ENCODE measurements at places on chromosomes 11 and 22. TPM values are rescaled to one million over a fixed set of nuclear protein-coding genes. Genes with fewer than 3 reads are reported as not detected.

The OR5P2 gene
- not detected for total RNA-seq

The MRGPRF gene
- total RNA-seq: 4.7 TPM

The MFNG gene
- total RNA-seq: 3.0 TPM

The MIAT gene
- total RNA-seq: 1.0 TPM

The TSKU gene
- 32.7 TPM for total RNA-seq

The PHLDA2 gene
- total RNA-seq: 4.2 TPM

The NXPE1 gene
- total RNA-seq: not detected

The PTPN5 gene
- total RNA-seq: 0.26 TPM

The OR52R1 gene
- total RNA-seq: not detected

The SMC1B gene
- total RNA-seq: not detected

The IGSF22 gene
- total RNA-seq: not detected

- peak; percentile 54 for DNase-seq
Observed at GRCh38 chr22:26894766-26895485, 237.5 kb downstream of the MIAT start.

- no peak for DNase-seq
Observed at GRCh38 chr11:133563505-133564025, 31.3 kb upstream of the OPCML start.

DNA sequence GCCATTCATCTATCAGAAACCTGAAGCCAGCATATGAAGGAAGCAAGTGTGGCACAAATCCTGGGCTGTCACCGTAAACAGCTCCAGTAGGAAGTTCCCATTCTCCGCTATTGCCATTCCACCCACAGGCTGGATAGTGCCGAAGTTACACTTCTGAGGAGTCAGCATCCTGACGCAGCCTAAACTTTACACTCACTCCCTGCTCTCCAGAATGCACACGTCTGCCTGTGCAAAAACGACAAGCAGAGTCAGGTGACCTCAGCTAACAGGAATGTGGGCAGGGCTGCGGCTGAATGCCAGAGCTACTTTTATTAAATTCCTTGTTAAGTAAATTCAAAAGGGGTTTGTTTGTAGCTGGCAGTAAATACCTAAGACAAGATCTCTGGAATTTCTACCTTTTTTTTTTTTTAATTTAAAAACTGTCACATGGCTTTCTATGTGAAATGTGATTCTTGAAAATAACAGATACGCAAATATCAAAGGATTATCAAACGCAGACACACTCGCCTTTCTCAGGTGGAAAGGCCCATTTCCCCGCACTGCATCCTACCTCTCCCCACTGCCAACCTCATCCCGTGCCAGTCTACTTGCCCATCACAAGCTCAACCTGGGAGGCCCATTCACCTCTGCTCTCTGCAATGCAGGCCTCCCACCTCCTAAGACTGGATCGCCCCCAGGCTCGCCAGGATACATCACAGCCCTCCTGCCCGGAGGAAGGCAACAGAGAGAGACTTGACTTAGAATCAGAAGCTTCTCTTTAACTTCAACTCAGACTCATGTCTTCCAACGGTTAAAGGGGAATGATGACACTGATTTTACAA is 33.5 kb downstream of the NFRKB start:
- peak; percentile 76 for DNase-seq

DNA sequence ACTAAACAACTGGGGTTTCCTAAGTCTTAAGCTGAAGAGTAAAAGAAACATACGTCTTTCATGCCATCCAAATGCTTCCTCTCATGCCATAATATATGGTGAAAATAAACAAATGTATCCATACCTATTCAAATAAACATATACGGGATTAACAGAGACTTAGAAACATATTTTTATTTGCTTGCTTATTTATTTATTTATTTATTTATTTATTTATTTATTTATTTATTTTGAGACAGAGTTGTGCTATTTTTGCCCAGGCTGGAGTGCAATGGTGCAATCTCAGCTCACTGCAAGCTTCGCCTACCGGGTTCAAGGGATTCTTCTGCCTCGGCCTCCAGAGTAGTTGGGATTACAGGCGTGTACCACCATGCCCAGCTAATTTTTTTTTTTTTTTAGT is 291.6 kb upstream of the CNTN5 start:
- DNase-seq: no peak

- no peak for DNase-seq
Observed at GRCh38 chr22:20516399-20516798, 9.0 kb downstream of the MED15 start.

DNA sequence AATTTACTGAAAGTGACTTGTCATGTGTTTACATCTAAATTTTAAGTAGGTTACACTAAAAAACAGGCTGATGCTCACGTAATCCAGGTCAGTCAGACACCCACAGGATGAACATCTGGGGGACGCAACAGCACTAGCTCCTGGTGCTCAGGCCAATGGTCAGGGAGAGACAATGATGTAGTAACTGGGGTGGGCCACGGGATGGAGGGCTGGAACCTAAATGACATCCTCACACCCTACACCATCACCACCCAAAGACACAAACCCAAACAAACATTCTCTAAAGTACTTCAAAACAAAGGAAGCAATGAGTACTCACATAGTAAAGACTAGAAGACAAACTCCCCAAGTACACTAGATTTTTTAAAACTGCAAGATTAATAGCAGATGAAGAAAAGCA is 53.5 kb upstream of the SLC25A1 start:
- no peak for DNase-seq

DNA sequence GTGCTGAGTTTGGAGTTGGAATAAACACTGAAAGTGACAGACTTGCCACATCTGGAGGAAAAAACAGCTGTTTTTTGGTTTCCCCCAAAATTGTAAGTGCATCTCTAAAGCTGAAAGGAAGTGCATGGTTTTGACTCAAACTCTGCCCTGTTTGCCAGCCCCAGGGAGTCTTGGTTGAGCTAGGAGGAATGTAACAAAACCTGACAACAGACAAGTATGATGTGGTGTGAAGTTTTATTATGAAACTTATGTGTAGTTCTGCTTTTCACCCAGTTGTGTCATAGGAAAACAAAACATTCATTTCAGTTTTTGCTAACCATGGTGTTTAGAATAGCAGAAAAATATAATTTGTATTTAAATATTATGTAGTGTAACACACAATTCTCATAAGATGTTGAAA is 31.7 kb upstream of the PDE3B start:
- no peak for DNase-seq

DNA sequence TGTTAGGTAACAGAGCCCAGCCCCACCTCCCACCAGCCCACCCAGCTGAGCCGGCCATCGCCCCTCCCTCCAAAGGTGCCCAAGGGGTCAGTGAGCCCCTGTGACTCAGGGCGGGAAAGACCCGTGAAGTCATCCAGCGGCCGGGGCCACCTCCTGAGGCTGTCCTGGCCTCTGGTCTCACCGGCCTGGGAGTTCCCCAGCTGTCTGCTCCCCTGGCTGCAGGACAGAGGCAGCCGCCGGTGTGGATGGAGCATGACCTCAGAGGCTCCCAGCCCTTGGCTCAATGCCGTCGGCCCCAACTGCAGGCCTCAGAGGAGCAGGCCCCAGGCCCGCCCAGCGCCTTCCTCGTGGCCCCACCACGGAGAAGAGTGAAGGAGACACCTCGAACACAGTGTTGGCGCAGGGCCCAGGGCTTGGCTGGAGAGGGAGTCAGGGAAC is 28.7 kb downstream of the RPL3 start:
- peak; percentile 96 for DNase-seq

DNA sequence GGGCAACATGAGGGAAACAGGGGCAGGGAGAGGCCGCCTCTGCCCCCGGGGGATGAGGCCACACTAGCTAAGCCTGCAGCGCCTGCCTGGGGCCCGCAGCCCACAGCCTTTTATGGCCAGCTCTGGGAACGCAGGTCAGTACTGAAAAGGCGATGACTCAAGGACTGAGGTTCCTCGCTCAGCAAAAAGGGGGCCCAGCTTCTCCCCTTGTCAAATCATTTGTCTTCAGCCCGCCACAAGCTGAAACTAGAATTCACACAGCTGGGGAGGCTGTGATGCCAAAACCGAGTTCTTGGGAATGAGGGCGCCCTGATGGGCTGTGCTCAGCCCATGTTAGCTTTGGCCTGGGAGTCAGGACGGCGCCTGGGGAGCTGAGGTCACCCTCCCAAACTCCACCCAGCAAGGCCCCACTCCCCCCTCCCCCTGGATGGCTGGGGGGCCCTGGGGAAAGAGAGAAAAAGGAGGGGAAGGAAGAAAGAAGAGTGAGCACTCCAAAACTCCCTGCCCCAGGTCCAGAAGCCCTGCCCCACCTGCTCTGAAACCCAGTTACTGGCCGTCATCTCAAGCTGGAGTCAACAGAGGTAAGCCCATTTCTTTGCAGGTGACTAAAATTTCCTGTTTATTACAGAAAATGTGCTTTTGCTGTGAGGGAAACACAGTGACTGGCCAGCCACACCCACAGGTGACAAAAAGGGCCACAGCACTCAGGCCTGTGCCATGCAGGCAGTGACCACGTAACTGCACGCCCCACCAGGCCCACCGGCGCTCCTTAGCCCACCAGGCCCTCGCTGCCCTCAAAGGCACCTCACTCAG is 13.7 kb downstream of the EHD1 start:
- no peak for DNase-seq

GRCh38 chr11:102727890-102728289 is 3.1 kb upstream of the MMP8 start:
- DNase-seq: no peak

DNA sequence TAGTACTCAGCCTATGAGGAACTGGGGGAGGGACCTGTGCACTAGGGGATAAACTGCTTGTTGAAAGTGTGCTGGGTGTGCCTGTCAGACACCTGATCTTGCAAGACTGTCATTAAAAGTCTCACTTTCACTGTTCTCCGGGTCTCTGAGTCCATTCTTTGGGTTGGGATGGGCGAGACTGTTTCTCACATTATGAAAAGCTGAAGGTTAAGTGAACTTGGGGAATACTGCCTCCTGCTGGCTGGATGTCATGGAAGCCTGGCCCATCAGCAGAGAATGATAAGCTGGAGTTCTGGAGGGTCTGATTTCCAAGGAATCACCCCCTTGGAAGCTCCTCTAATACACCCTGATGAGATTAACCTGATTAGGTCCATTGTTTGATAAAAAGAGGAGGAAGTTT is 9.0 kb upstream of the VPREB1 start:
- DNase-seq: peak; percentile 68

DNA sequence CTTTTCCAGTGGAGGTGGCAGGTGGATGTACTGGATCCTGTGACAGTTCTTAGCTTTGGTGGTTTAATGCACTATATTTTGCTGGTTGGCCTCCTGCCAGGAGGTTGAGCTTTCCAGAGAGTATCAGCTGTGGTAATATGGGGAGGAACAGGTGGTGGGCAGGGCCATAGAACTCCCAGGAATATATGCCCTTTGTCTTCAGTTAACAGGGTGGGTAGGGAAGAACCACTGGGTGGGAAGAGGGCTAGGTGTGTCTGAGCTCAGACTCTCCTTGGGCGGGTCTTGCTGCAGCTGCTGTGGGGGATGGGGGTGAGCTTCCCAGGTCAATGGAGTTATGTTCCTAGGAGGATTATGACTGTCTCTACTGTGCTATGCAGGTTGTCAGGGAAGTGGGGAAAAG is 203.8 kb downstream of the DLG2 start:
- no peak for DNase-seq

DNA sequence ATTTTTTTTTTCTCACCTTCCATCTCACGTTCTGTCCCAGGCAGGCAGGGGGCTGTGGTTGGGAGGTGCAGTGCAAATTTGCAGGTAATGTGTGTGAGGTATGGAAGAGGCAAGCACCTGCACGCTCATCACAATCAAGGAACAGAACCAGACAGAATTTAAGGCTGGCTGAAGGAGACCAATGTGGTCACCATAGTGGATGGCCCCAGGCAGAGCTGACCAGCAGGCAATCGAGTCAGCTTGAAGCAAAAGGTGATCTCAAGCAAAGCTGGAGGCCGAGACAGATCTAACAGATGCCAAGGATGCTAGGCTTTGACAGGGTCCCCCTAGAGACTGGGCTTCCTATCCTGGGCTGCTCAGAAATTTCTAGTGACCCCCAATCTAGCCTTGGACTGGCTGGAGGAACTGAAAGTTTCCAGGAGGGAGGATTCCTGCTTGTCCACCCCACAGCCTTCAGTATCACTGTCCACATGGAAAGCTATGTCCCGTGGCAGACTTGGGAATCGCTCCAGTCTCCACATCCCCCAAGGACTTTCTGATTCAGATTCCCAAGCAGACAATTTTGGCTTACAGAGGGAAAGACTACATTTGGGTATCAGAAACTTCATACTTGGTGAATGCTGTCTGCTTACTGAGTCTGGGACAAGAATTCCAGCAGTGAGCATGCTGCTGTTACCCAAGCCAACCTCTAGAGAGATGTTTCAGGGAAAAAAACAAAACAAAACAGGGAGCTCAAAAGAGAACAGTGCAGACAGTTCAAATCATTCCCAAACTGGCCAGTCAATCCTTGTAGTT is 9.0 kb upstream of the MICAL3 start:
- DNase-seq: no peak

GRCh38 chr11:121563900-121564822 is 111.4 kb upstream of the SORL1-AS1 start:
- no peak for DNase-seq

DNA sequence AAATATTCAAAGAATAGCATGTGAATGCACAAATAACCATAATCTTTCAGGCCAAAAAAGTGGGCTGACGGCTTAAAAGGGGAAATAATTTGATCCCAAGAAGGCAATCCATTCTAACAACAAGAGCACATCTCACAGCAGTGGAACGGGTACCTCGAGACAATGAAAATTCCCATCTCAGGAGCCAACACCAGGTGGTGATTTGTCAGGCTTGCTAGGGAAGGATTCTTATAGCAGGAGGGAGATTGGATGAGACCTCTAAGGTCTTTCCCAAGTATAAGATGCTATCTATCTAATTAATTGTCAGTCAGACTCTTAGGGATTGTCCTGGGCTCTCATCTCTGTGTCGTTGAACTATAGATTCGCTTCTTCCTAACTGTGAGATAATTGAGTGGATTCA is 284.0 kb downstream of the ETS1 start:
- no peak for DNase-seq

GRCh38 chr22:30425616-30426387 is at the start of gene MTFP1:
Gene MTFP1 (plus strand): TSS chr22:30425768. CDS start chr22:30425880, 112 bp downstream.
- peak; percentile 55 for DNase-seq

- DNase-seq: no peak
Observed at GRCh38 chr11:95659088-95659487, 130.5 kb downstream of the FAM76B start.

GRCh38 chr11:100705447-100705846 is 18.4 kb downstream of the ARHGAP42 start:
- no peak for DNase-seq

DNA sequence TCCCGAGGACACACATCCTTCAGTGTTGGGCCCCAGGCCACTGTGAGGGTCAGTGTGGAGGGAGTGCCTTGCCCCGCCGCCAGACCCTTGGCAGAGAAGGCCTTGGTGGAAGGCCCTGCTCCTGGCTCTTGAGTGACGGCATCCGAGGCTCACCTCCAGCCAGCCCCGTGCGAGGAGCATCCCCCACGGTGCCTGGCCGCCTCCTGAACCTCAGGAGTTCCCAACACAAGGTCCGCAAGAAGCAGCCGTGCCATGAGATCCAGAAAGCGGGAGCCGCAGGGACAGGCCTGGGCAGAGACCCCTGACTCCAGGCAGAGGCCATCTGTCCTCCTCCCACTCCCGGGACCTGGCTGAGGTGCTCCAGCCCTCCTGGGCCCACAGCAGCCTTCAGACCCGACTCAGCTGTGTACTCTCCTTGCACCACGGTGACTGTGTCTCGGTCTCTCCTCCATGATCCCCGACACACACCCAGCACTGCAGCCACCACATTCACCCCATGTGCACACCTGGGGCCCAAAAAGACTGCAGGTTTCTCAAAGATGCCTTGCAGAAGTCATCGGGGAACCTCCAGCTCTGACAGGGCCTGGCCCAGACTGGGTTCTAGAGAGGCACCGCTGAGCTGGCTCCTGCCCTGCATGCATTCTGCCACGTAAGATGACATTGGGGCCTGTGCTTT is 870.2 kb downstream of the BRD1 start:
- DNase-seq: no peak

- no peak for DNase-seq
Observed at GRCh38 chr22:44444341-44445306, 53.4 kb downstream of the RTL6 start.

Data from body of pancreas (tissue), 4 donors.